Bronchus fibroblast of lung (primary cell): ENCODE measurements at places on chromosomes 2 and 18. TPM values are rescaled to one million over a fixed set of nuclear protein-coding genes. Genes with fewer than 3 reads are reported as not detected.

TRIM43 gene
- not detected in 2 replicates for total RNA-seq

ERFE gene
- 4.2 TPM in 2 replicates for total RNA-seq

MRO gene
- 0.30 TPM in 1 of 2 replicates, not detected in the other for total RNA-seq

BCL2 gene
- total RNA-seq: 0.59 and 3.9 TPM in 2 replicates

SCN2A gene
- 1.0 and 1.2 TPM in 2 replicates for total RNA-seq

ZNF521 gene
- total RNA-seq: 18.4 and 55.1 TPM in 2 replicates

UGT1A5 gene
- total RNA-seq: not detected in 2 replicates

CLEC4F gene
- total RNA-seq: not detected in 2 replicates

TFCP2L1 gene
- total RNA-seq: under 0.01 TPM in 1 of 2 replicates, not detected in the other

LGALSL gene
- total RNA-seq: 2.0 and 3.6 TPM in 2 replicates

TXNDC2 gene
- not detected in 2 replicates for total RNA-seq

DSC2 gene
- total RNA-seq: under 0.01 TPM in 1 of 2 replicates, not detected in the other

UCN gene
- 0.15 and 0.84 TPM in 2 replicates for total RNA-seq

KCNG2 gene
- 1.9 and 3.9 TPM in 2 replicates for total RNA-seq

C2orf78 gene
- not detected in 2 replicates for total RNA-seq

MLPH gene
- total RNA-seq: 26.6 and 27.2 TPM in 2 replicates

ZDBF2 gene
- total RNA-seq: 2.7 and 3.5 TPM in 2 replicates

TMEFF2 gene
- 17.0 and 19.3 TPM in 2 replicates for total RNA-seq

PLCL1 gene
- total RNA-seq: under 0.01 and 0.17 TPM in 2 replicates

SCN3A gene
- 0.15 and 0.17 TPM in 2 replicates for total RNA-seq

SP5 gene
- not detected in 2 replicates for total RNA-seq

SLC38A11 gene
- total RNA-seq: not detected in 2 replicates

ACVR2A gene
- total RNA-seq: 5.1 and 5.4 TPM in 2 replicates

TSPYL6 gene
- total RNA-seq: not detected in 2 replicates

ZRANB3 gene
- 8.3 and 9.6 TPM in 2 replicates for total RNA-seq

SCN9A gene
- 12.3 and 13.6 TPM in 2 replicates for total RNA-seq

SKA1 gene
- 28.5 and 32.6 TPM in 2 replicates for total RNA-seq

TRIM54 gene
- 0.17 TPM in 1 of 2 replicates, not detected in the other for total RNA-seq

SIX3 gene
- total RNA-seq: not detected in 2 replicates

BUB1 gene
- 56.5 and 59.0 TPM in 2 replicates for total RNA-seq

FAM228B gene
- 1.9 and 4.2 TPM in 2 replicates for total RNA-seq

KIAA1328 gene
- 3.1 and 3.9 TPM in 2 replicates for total RNA-seq
